ENCODE measurements at places on chromosomes 2 and 18.

- DNase-seq: no peak
Observed at GRCh38 chr18:74820160-74820780, 222.6 kb downstream of the ZNF407 start.

GRCh38 chr2:128425731-128426620 is 107.3 kb upstream of the HS6ST1 start:
- no peak for DNase-seq

DNA sequence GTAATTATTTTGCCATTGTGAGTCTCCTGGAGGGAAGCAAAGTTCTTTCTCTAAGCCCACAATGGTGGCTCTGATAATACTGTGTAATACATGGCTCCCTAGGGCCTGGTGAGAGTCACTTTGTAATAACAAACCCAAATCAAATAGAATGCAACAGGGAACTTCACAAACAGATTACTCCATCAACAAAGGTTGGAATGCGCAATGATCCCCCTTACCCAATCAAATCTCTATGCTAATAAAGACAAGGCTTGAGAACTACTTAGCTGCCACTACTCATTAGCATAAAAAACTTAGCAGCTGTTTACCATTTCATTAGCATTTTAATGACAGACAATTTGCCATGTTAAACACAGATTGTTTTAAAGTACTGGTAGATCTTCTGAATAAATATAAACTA is 285.6 kb upstream of the SESTD1 start:
- DNase-seq: no peak

DNA sequence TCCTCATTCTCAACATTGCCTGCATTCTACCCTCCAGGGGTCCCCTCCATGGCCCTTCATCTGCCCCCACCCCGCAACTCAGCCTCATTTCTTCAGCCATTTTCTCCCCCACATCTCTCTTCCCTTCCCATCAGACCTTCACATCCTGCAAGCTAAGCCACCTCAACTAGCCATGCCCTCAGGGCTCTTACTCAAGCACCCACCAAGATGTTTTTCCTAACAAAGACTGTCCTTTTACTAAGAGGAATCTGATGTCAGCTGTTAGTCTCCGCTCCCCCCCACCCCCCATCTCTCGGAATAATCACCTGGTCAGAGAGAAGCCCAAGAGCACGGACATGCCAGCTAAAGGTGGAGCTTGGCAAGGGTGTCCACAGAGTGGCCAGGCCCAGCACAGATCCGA is 4.7 kb upstream of the CAPN10 start:
- no peak for DNase-seq

- no peak for DNase-seq
Observed at GRCh38 chr2:73032702-73033097, 38.8 kb downstream of the SFXN5 start.

Data from hippocampal formation (tissue), 2 donors.